ENCODE measurements at places on chromosomes 2 and 18.

GRCh38 chr2:51706220-51706619 lies 674.3 kb upstream of the NRXN1 start:
- DNase-seq, result no peak

- no peak for DNase-seq
Observed at GRCh38 chr2:97840198-97840597, 126.8 kb downstream of the ZAP70 start.

DNA sequence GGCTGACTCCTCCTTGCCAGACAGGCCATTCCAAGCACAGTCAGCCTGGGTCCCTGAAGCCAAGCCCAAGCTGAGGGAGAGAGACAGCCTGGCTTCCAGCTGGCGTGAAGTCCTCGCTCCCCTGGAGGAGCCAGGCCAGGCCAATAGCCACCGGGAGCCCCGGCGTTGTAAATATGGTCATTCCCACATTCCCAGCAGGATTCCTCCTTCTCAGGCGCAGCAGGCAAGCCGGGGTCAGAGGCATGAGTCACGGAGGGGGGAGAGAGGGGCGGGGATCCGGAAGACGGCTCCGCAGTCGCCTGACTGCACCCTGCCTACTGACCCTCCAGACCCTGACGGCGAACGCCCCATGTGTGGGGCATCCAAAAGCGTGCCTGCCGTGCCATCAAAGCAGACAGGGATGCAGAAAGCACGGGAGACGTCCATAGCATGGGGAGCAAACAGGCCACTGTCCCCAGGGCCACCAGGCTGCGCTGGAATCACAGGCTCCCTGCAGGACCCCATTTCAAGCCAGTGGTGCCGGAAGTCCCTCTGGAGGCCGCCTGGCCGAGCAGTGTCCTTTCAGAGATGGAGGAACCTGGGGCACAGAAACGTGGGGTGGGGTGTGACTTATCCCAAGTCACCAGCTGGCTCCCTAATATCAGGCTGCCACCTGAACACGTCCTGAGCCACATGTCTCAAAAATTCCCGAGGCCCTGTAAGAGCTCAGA lies 48.2 kb downstream of the TWIST2 start:
- no peak for DNase-seq

DNA sequence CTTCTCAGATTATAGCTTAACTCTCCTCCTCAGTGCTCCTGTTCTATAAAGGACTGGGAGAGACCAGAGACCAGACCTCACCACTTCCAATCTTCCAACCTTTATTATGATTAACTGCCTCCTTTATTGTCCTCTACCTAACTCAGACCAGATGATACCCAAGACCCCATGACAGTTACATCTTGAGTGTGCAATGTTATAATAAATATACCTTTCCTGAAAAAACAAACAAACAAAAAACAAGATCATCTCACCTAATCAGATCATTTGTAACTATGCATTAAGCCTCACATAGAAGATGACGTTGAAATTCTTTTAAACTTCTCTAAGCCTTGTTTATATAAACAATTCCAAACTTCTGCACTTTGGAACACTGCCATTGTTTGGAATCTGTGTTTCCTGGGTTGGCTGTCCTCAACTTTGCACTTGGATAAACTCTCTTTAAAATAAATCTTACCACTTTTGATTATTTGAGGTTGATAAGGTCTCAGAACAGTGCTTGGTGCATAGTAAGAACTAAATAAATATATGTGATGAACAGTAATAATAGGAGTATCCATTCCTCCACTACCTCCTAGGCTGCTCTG lies 342.7 kb downstream of the TDRD15 start:
- no peak for DNase-seq

GRCh38 chr2:180707884-180708205 lies 272.6 kb upstream of the UBE2E3 start:
- peak; percentile 33 for DNase-seq

- DNase-seq, result no peak
Observed at GRCh38 chr2:38690499-38691420, 24.8 kb downstream of the GALM start.

GRCh38 chr2:147632198-147632597 lies 212.6 kb upstream of the ACVR2A start:
- DNase-seq, result peak; percentile 2

DNA sequence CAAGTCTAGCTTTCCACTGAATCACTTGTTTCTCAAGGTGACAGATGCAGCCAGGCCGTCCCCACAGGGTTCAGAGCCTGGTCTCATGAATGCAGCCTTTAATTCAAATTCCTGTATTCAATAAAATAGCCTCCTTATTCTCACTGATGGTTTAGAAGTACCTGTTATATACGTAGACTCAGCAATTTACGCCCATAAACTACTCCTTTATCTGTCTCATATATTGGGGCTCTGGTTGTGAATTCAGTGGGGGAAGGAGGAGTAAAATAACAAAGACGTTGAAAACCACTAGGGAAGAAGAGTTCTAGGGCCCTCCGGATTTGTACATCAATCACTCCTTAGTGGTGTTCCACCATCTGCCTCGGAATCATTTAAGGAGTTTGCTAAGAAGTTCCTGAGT lies 1.7 kb downstream of the OBSL1 start:
- DNase-seq, result no peak

- DNase-seq, result no peak
Observed at GRCh38 chr2:157948856-157949255, 72.7 kb upstream of the ACVR1 start.

GRCh38 chr18:59966913-59967312 lies 67.1 kb downstream of the PMAIP1 start:
- no peak for DNase-seq

- no peak for DNase-seq
Observed at GRCh38 chr2:217154923-217155322, 295.1 kb upstream of the TNP1 start.

DNA sequence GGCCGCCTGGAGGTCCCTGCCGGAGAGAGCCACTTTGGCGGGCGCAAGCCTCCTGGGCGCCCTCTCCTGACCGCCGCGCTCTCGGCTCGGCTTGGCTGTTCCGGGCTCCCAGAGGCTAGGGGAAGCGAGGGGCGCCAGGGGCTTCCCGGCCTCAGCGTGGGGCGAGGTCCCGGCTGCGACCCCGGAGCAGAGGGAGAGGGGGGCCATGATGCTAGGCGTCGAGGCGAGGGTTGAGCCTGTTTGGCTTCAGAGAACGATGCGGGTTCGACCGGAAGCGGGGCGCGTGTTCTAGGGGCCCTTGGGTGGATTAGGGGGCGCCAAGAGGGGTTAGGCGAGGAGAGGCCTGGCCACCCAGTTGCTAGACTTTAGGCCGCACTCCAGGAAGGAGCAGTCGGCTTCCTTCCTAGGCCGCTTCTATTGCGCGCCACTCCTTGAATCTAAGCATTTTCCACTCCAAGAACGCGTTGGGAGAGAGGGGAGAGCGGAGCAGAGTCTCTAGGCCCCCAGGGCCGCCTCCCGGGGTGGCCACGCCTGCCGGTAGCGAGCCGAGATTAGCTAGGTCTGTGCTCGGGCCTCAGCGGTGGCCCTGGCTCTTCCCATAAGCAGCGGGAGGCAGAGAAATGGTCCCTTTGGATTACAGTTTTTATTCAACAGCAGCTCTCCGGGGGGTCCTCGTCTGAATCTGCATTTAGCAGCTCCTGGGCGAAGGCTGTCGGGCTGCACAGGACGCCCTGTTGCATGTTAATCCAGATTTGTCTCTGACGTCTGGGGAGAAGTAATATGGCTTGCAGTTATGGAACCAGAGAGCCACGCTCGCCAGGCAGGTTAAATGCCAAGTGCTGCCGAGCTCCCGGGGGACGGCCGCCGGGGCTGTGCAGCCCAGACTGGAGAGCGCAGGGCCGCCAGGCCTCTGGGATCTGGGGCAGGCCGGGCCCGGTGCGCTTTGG lies 11.3 kb downstream of the MEIS1 start:
- DNase-seq, result no peak
